NCI-H1436 (cell line): ENCODE measurements at places on chromosomes 4 and X.

DNA sequence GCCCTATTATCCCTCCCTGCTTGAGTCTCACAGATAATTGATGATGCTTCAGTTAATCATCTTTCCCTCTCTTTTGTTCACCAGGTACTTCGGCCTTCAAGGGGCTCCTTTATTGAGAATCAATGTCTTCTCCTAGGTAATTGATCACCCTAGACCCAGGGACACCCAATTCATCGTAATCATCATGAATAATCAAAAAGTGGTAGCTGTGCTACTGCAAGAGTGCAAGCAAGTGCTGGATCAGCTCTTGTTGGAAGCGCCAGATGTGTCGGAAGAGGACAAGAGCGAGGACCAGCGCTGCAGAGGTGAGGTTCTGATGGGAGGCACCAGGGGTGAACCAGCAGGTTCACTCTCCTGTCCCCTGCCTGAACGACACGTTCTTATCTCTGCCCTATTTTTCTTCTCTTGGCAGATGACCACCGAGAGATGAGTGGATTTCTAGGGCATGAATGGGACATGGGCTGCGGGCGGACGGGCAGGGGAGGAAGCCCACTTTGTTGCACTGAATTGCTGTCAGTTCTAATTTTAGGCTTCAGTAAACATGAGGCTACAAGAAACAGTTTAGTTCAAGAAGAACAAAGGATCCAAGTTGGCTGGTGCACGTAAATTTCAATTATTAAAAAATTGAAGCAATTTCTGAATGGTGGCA, 80.5 kb downstream of the ALPK1 start:
- peak; percentile 36 for DNase-seq

DNA sequence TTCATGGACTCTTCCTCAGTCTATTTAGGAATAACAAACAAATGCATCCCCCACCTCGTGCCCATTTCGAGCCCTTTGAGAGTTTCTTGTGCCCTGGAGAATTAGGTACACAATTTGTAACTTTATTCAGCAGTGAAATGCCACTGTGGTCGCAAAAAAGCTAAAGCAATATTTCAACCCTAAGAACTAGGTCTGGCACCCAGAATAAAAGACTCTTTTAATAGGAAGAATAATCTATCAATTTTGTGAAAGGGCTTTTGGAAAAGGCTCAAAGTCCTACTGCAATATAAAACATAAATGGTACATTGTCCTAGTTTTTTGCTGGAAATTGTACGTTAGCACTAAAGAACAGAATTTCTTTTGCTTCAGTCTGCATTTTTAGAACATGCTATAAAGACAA, 304.6 kb upstream of the TENM3 start:
- no peak for DNase-seq

- no peak for DNase-seq
Measured at GRCh38 chrX:124343016-124343415, 3.3 kb upstream of the SH2D1A start.

GRCh38 chr4:100106982-100107381, 83.3 kb downstream of the DDIT4L start:
- no peak for DNase-seq

GRCh38 chr4:181427076-181427475, 816.1 kb upstream of the TENM3 start:
- no peak for DNase-seq

GRCh38 chr4:55675196-55675793, 39.2 kb upstream of the NMU start:
- DNase-seq: no peak

GRCh38 chr4:165678236-165678935, 194.7 kb upstream of the TLL1 start:
- DNase-seq: no peak

DNA sequence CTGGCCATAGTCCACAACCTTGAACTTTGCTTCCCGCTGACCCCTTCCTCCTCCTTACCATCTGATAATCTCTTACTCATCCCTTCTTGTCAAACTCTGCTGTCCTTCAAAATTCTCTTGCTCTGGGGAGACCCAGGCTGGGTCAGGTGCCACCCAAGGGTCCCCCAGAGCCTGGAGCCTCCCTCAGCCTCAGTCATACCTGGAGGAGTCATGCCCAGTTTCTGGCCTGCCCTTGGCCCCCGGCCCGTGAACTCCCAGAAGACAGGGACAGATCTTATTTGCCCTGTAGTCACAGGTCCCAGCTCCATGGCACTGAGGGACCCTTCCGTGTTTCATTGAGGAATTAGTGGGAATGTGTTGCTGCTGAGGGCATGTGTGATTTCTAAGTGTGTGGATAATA, 4.7 kb upstream of the GPR78 start:
- no peak for DNase-seq

- DNase-seq: no peak
Measured at GRCh38 chrX:112779139-112779538, 61.5 kb downstream of the AMOT start.

- DNase-seq: no peak
Measured at GRCh38 chrX:138711399-138712347, at the start of gene FGF13. Gene FGF13, minus strand, starts transcription at chrX:138711717. Its CDS starts 714 bp downstream, at chrX:138711003.

- DNase-seq: no peak
Measured at GRCh38 chr4:140346136-140346535, 27.3 kb upstream of the SCOC start.

DNA sequence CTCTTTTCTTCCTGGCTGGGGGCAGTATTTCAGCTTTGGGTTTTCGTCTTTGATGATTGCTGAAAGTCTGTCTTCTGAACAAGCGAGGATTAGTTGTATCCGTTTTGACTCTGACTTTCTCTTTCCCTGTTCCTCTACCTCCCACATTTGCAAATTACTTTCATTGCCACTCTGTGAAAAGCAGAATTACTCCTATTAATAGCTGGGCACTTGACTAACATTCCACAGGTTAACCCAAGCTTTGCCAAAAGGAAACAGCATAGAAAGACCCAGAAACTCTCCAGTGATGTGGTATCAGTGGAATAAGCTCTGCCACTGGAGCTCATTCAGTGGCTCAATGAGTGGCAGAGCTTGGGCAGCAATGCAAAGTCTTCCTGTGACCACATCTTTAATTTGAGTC, 238.9 kb downstream of the PALLD start:
- no peak for DNase-seq

DNA sequence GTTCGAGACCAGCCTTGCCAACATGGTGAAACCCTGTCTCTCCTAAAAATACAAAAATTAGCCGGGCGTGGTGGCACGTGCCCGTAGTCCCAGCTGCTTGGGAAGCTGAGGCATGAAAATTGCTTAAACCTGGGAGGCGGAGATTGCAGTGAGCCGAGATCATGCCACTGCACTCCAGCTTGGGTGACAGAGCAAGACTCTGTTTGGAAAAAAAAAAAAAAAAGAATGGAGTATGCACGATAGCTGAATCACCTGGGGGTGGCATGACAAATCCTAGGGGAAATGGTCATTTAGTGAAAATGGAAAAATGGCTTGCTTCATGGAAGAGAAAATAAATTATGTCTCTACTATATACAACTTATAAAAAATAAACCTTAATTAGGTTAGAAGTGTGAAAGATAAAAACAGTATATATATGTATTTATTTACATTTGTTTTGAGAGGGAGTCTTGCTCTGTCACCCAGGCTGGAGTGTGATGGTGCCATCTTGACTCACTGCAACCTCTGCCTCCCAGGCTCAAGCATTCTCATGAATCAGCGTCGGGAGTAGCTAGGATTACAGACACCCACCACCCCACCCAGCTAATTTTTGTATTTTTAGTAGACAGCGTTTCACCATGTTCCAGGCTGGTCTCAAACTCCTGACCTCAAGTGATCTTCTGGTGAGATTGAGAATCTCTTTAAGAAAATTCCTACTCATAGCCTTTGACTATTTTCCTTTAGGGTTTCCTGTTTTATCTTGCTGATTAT, 19.3 kb upstream of the ING2 start:
- no peak for DNase-seq

DNA sequence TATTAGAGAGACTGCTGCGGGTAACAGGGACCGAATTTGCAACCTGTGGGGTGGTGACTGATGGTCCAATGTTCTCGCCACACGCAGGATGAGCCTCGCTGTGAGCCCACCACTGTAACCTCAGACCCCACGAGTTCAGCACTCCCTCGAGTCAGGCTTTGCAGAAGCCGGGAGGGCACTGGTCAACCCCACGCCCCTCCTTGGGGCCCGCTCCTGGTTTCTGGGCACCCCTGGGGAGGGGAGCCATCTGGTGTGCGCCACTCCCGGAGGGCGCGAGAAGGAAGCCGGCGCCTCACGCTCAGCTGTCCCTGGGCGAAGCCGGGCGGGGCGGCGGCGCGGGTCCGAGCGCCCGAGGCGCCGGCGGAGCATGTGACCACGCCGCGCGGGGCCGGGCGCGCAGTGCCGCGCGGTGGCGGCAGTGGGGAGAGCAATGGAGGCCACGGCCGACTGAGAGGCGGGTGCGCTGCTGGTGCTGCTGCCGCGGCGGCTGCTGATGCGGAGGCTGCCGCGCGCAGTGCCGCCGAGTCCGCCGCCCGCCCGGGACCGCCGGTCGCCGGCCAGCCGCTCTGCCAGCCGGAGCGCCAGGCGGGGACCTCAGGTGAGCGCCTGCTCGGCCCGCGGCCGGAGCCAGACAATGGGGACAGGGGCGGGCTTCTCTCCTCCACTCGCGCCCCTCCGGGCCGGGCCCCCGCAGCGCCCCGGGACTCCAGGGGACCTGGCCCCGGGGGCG, 100.1 kb downstream of the CEP135 start:
- peak; percentile 73 for DNase-seq

DNA sequence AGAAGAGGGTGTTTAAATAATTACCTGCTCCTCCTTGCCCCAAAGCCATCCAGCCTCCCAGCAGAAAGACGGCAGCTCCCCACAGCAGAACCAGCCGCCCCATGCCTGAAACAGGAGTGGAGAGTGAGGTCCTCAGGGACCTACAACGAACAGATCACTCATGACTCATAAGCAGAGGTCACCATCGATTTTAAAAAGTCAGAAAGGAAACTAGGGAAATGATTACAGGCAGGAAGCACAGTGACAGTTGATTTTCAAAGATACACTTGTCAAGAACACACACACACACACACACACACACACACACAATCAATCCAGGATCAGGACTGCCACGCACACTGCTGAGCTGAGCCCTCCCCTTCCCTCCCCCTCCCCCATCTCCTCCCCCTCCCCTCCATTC, at the start of gene CRLF2:
CRLF2 (minus strand) TSS at position 118 of the 400 bp plus-strand sequence; CDS start at position 103, 15 bp downstream.
- DNase-seq: no peak

- DNase-seq: no peak
Measured at GRCh38 chr4:139461022-139461628, 7.2 kb downstream of the RAB33B start.

DNA sequence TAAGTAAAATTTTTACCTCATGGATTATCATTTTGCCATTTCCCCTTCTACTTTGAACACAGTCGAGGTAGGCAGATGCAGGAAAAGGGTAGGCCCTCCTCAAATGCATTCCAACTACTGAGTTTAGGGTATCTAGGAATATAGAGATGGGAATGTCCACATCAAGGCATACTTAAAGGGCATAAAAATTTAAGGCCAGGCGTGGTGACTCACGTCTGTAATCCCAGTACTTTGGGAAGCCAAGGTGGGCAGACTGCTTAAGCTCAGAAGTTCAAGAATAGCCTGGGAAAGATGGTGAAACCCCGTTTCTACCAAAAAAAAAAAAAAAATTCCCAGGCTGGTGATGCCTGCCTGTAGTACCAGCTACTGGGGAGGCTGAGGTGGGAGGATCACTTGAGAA, 146.5 kb downstream of the PDGFC start:
- no peak for DNase-seq

- no peak for DNase-seq
Measured at GRCh38 chr4:168501407-168501806, 4.6 kb downstream of the PALLD start.

DNA sequence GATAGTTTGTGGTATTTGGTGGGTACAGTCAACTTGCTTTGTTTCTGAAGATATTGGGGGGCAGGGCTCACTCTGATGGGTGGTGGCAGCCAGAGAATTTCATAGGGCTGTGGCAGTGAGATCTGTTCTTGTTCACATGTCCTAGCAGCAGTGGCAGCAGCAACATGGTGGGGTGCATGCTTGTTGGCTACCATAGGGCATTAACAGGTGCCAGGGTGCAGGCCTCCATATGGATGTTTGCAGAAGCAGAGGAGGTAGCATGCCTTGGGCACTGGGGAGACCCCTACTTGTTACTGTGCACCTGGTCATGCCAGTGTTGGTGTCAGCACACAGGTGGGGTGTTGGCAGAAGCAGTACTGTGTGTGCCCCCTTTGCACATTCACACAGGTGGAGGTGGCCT, 96.3 kb upstream of the ZC4H2 start:
- DNase-seq: no peak

GRCh38 chrX:153644356-153645125, 2.5 kb upstream of the DUSP9 start:
- no peak for DNase-seq

- no peak for DNase-seq
Measured at GRCh38 chr4:6008092-6008551, 10.1 kb downstream of the C4orf50 start.

- DNase-seq: no peak
Measured at GRCh38 chr4:7428261-7429068, 6.3 kb downstream of the PSAPL1 start.

DNA sequence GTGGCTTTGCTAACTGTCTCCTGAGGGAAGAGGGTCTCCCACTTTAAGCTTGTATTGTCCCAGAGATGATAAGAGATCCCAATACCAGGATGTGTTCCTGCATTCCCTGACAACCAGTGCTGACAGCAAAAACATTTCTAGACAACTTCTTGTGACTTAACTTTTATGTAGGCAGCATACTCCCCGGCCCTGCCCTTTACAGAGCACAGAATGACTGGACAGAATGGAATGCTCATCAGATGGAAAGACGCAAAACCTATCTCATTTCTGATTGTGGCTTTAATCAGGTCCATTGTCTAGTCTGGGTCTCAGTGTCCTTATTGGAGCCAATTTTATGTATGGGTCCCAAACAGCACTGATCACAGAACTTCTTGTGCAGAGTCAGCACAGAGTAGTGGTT, 18.2 kb upstream of the PLAC1 start:
- no peak for DNase-seq

DNA sequence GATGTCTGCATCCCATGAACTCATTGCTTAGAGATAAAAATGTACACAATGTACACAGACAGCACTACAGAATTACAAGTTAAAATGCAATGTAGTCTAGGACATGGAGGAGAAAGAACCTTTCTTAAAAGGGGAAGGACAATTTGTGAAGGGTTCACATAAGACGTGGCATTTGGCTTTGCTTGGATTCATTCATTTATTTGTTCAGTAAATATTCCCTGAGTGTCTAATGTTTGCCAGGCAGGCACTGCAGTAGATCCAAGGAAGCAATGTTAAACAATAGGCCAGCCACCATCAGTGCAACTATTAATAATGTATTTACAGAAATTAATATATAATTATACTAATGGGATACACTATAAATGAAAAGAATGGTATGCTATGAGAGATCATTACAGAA, 94.4 kb downstream of the GRIA2 start:
- DNase-seq: no peak

- DNase-seq: no peak
Measured at GRCh38 chrX:109874548-109874947, 128.4 kb upstream of the TMEM164 start.

GRCh38 chr4:169219440-169219839, 51.3 kb downstream of the SH3RF1 start:
- no peak for DNase-seq

- DNase-seq: no peak
Measured at GRCh38 chrX:18810416-18810815, 103.0 kb downstream of the PPEF1 start.
